ENCODE measurements at places on chromosomes 2 and 18.
A peak's percentile ranks its signal among the peaks of the same experiment; 100 is the strongest.

DNA sequence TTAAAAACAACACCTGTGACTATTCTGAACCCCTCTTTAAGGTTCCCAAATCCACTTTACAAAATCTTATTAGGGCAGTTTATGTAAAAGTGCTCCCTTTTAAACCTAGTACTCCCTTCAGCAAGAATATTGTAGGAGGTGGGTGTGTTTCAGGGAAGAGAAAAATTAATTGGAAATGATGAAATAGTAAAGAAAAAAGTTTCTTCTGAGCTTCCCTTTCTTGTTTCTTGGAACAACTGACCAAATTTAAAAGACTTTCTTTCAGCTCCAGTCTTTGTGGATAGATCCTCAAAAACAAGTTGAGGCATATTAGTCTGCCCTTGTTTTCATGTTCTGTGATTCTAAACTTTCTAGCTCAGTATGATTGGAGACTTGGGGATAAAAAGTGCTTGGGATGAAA is 3.0 kb downstream of the VWA3B start:
- no peak for DNase-seq

- DNase-seq, result no peak
Measured at GRCh38 chr2:132560562-132560961, 109.4 kb downstream of the LYPD1 start.

DNA sequence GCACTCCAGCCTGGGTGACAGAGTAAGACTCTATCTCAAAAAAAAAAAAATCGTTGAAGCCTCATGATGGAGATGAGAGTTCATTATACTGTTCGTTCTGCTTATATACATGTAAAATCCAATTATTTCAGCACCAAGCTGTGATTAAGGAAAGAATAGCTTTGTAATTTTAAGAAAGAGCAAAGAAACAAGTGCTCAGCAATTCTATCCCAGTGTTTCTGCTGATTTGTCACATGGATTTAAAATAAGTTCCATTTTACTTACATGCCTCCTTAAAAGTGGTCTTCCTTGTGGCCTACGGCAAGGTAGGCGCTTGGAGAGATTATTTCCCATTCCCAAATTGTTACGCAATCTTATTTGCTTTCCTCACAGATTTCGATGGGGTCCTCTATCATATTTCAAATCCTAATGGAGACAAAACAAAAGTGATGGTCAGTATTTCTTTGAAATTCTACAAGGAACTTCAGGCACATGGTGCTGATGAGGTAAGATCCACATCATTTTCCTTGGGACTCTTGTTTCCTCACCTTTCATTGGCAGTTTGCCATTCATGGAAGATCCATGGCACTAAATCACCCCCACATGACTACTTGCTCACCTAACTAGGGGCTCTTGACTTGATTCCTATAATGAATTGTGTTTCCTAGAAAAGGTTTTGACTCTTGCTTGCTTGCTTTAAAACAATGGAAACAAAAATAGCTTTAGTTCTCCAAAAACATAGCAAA is 11.5 kb downstream of the ARPC2 start:
- no peak for DNase-seq

GRCh38 chr2:2993172-2993692 is 384.4 kb downstream of the EIPR1 start:
- DNase-seq, result no peak

DNA sequence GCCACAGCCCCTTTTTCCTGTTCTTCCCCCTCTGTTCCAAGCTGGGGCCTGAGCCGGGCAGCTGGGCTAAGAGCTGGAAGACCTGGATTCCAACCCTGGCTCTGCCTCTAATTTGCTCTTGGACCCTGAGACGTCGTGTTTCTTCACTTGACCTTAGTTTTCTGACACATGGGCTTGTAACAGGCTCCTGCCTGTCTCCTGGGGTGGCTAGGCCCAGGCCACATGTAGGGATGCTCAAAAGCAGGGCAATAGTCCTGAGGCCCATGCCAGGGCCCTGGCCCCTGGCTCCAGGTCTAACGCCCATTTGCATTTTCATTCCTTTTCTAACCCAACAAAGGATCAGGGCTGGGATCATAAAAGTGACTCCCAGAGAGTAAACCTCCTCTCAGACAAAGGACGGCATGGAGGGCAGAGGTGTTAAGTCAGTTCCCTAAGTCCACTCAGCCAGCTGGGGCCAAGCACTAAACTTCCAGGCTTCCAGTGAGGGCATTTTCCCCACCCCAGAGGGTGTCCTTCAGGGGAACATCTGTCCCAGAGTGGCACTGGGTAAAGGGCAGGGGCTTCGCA is 16.6 kb upstream of the DNMT3A start:
- DNase-seq, result no peak

DNA sequence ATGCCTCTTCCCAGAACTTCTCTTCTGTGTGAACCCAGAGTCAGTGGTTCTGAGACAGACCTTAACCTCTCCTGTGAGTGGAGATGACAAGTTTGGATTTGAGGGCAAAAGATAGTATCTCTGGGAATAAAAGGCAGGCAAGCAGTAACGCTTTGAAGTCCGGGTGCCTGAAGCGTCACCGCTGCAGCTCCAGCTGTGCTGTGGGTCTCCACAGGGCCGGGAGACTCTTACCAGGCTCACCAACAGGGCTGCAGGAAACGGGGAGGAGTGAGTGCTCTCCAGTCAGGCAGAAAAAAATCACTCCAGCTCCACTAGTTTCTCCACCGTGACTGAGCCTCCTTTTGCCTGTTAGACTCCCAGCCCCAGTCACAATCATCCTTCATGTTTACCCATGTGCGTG is 79.7 kb upstream of the MAP4K4 start:
- no peak for DNase-seq

DNA sequence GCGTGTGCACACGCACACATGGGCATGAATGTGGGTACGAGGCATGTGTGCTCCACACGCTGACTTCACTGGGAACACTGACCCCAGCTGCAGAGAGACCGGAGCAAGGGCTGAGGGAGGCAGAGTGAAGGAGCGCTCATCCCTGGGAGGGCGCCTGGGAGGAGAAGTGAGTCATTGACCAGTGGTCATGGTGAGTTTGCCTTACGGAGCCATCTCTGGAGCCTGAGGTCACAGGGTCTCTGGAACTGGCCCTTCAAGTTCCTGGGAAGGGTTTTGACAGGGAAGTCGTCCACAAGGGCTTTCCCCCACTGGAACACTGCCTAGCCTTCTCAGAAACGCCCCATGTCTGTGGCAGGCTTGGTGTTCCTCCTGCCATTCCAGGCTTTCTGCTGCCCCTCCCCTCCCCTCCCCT is 14.3 kb upstream of the TMEM185B start:
- DNase-seq, result no peak

DNA sequence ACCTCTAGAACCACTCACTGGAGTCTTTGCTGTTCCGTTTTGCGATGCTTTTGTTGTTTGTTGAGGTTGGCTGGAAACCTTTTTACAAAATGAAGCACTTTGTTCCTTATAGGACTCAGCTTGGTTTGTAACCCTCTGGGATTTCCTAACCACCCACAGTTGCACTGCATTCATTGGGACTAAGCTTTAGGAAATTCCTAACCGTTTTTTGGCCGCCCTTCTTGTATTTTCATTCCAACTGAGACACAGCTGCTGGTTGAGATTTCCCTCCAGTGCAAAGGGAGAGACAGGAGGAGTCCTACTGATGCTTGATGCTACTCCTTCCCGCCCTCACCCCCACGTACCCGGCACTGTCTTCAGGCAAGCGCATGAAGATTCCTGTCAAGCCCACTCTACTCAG is 6.1 kb upstream of the DIPK1C start:
- DNase-seq, result no peak

DNA sequence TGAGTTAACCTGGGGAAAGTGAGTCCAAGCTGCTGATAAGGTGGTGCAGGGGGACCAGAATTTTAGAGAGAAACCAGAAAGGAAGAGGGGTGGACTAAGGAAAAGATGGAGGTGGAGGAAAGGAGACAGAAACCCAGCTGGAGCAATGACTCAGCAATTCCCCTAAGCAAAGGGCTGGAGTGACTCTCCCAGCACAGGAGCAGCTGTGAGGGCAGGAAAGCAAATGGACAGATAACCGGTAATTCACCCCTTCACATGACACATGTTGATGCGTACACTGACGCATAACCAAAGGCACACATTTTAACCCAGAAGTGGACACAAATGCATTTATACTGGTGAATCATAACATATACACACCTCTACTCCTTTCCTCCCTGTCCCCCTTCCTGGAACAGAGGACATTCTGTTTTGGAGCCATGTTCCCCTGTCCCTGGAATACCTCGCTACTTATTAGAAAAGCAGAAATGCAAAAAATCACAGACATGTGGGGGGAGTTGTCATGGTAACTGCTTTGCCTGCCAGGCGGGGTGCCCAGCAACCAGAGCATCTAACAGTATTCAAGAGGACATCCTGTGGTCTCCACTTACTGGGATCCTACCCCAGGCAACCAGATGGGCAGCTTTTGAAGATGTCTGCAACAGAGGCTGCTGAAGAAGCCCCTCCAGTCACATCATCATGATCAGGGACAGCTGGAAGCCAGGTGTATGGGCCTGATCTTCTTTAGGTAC is 4.7 kb downstream of the CDK5R2 start:
- DNase-seq, result peak; percentile 61

GRCh38 chr2:177239932-177240630 is 24.4 kb downstream of the NFE2L2 start:
- DNase-seq, result peak; percentile 94

DNA sequence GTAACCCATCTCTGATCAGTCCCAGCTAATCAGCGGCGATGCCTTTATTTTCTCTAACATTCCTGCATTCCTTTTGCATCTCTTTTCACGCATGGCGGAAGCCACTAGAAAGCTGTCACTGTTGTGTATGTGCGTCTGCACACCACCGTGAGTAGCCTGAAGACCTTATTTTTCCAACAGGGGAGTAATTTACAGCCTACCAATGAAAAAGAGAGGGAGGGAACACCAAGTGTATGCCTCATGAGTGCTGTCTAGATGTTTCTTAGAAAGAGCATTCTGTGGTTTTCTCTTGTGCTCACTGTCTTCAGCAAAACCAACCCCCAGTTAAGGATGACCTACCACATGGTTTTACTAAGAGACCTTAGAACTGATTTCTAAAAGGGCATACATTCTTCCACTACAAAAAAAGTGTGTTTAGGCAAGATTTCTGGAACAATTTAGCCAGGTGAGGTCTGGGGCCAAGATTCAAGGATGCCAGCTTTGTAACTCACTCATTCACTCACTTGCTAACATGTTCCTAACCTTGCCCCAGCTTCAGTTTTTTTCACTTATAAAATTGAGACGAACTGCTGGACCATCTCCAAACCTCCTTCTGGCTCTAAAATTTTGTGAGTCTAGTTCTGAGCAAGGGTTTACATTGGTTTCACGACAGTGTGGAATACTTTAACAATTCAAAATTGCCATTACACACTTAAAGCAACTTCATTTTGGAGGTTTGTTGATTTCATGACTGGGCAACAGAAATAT is 51.4 kb downstream of the BCL2 start:
- DNase-seq, result no peak

DNA sequence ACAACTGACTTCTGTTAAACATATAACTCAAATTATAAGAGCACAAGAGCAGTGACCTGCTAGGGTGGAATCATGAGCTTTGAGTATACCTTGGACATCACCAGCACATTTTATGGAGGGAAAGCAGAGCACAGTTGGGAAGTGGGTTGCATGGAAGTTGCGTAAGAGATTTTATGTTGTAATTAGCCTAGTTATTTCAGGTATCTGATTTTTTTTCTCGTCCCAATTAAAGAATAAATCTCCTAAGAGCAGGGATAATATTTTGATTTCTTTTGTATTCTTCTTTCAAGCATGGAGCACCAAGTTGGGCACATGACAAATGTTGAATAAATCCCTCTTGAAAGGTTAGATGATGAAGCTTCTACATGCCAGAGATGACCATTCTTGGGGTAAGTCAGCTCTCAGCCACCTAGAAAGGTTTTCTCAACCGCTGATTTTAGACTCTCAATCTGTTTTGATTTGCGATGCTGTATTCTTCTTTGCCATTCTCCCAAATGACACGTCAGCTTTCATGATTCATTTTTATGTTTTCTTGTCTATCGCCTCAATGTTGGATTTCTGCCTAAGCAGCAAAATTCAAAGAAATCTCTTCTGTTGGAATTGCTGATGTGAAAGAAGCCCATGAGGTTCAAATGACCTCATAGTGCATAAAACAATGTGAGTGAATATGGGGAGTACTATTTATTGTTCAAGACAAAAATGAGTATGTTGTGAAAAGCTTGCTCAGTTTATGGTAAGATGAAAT is 15.3 kb upstream of the FN1 start:
- no peak for DNase-seq

DNA sequence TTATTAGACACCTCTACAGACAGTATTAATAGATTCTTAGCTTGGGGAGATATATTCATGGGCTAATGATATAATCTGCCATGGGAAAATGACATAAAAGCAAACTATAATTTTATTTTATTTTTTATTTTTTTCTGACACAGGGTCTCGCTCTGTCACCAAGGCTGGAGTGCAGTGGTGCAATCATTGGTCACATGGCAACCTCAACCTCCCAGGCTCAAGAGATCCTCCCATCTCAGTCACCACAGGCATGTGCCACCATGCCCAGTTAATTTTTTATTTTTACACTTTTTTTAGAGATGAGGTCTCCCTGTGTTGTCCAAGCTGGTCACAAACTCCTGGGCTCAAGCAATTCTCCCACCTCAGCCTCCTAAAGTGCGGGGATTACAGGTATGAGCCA is 39.3 kb downstream of the RTN4 start:
- no peak for DNase-seq

- DNase-seq, result no peak
Measured at GRCh38 chr2:40758401-40759155, 306.7 kb upstream of the SLC8A1 start.

- no peak for DNase-seq
Measured at GRCh38 chr2:194706179-194706578, 950.8 kb upstream of the SLC39A10 start.

DNA sequence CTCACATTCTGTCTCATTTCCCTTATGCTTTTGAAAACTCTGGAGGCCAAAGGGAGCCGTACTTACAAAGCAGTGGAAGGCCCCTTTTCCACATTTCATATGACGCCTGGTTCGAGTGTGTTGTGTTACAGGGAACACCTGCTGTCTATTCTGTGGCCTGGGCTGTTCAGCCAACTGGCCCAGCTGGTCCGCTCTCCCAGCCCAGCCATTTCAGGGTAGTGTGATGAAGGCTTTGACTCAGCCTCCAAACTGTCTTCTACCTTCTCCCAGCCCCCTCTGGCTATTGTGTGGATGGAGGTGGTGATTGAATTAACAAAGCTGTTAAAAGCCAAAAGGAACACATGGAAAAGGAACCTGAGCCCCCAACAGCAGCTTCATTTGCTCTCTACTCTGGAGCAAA is 233.8 kb downstream of the ICOS start:
- no peak for DNase-seq

GRCh38 chr18:37539236-37539635 is 26.4 kb downstream of the CELF4 start:
- DNase-seq, result no peak

GRCh38 chr18:62715759-62716615 is 646 bp downstream of the PHLPP1 start:
- DNase-seq, result no peak

DNA sequence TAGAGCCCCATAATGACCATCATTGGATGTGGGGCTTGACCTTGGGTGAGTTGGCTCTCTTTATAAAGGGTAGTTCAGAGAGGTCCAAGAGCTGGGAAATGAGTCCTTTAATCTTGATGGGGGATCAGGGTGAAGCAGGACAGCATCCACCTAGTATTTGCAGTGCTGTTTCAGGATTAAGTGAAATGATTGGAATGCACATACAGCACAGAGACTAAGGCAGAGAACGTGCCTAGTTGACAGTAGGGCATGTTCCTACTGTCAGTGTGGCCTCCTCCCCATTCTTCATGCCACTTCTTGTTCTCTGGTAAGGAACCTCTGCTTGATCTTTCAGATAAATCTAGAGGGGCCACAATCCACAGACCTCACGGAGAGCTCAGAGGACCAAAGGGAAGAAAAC is 78.9 kb downstream of the TRIM43 start:
- DNase-seq, result no peak
